ENCODE measurements at places on chromosomes 1 and 21. TPM values are rescaled to one million over a fixed set of nuclear protein-coding genes. Genes with fewer than 3 reads are reported as not detected.

Gene TRIM17
- 6.1 TPM for total RNA-seq

Gene CORT
- not detected for total RNA-seq

Gene SPATA21
- total RNA-seq, result not detected

Gene NUP210L
- not detected for total RNA-seq

Gene MAEL
- not detected for total RNA-seq

Gene RXFP4
- not detected for total RNA-seq

Gene MMEL1
- not detected for total RNA-seq

Gene ALDH9A1
- 46.8 TPM for total RNA-seq

Gene SPATA1
- total RNA-seq, result not detected

Gene APH1A
- 152 TPM for total RNA-seq

Gene PGLYRP3
- total RNA-seq, result not detected

Gene TDRD5
- 0.34 TPM for total RNA-seq

Gene MPL
- total RNA-seq, result not detected

Gene NBPF4
- not detected for total RNA-seq

Gene SERBP1
- 211 TPM for total RNA-seq

Gene E2F2
- 0.13 TPM for total RNA-seq

Gene CYP4Z1
- total RNA-seq, result not detected

Gene POU3F1
- 0.08 TPM for total RNA-seq

Gene SEMA4A
- total RNA-seq, result 3.8 TPM

Gene TMEM82
- total RNA-seq, result not detected

Gene LCE1B
- not detected for total RNA-seq

Gene LCE1D
- not detected for total RNA-seq

Gene LRRC7
- total RNA-seq, result 0.04 TPM

Gene PIGP
- 11.4 TPM for total RNA-seq

Gene IL20
- not detected for total RNA-seq

Gene BNIPL
- total RNA-seq, result 0.17 TPM

Gene LRRC71
- not detected for total RNA-seq

Gene CLIC6
- 8.0 TPM for total RNA-seq

Gene PODN
- total RNA-seq, result not detected
